MM.1S (cell line): ENCODE measurements at places on chromosomes 3 and 15.

- no peak for DNase-seq
Observed at GRCh38 chr15:31020542-31020941, 29.1 kb upstream of the MTMR10 start.

- no peak for DNase-seq
Observed at GRCh38 chr3:162077108-162077507, 580.5 kb downstream of the OTOL1 start.

DNA sequence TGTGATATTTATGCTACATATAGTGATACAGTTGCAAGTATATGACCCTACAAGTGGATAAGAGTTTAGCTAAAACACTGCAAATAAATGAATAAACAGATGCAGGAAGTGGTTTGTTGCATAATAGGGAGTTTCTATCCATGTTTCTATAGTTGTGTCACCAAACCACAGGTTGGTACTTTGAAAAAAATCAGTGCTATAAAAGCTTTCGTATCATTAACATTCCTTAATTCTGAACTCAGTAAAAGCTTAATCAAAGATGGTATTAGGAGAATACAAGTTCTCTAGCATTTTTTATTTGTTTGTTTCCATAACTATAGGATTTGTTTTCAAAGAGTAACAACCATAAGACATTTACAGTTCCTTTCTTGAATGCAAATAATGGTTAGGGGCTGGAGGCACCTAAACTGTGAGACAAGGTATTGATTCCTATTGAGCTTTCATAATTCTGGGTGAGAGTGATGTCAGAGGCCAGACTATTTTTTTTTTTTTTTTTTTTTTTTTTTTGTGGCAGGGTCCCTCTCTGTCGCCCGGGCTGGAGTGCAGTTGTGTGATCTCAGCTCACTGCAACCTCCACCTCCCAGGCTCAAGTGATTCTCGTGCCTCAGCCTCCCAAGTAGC lies 29.6 kb downstream of the CPOX start:
- DNase-seq: peak; percentile 70

DNA sequence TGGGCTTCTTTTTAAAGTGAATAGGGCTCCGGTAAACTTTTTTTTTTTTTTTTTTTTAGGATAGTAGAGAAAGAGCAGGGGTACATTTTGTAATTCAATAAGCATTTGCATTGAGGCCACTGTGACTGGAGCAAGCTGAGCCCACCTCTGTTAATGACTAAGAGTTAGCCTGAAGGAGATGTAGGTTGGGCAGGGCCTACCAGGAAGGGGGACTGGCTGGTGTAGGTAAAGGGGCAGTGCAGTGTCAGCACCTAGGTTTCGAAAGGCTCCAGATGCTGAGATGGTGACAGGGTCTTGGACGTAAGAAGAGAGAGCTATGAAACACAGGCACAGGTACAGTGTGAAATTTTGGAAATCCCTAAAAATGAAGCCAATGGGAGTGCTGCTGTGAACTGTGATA lies 30.7 kb downstream of the LPP start:
- DNase-seq: no peak

- DNase-seq: peak; percentile 92
Observed at GRCh38 chr15:89781891-89782618, 5.9 kb downstream of the MESP2 start.

DNA sequence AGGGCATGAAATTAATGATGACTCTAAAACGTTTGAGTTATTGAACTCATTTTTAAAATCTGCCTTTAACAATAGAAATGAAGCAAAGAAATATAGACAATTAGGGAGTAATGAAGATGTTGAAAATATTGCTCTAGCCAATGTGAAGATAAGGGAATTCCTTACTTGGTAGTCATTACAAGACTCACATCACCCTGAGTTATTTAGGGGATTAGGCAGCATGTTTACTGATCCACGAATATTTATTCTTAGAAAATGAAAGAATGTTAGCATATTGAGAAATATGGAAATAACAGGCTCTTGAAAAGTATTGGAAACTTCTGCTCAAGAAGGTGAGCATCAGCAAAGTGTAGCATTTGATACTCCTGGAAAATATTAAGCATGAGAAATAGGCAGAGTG lies 398.1 kb upstream of the ARPP21 start:
- DNase-seq: no peak

- DNase-seq: no peak
Observed at GRCh38 chr3:134768116-134768515, 26.9 kb upstream of the EPHB1 start.

DNA sequence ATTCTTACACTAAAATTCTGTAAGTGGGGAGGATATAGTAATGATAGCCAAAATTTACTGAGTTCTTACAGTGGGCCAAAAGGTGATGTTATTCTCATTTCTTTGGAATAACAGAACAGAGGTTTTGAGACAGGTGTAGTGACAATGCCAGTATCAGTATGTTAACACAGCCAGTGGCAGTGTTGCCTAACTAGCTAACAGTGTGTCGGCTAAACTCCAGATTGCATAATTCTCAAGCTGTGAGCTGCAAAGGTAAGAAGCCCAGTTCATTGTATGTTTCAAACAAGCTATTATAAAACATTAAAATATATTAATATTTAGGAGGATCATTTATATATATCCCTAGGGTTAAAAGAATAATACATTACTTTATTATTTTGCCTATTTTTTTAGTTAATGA lies 920 bp downstream of the SLC15A2 start:
- DNase-seq: no peak

DNA sequence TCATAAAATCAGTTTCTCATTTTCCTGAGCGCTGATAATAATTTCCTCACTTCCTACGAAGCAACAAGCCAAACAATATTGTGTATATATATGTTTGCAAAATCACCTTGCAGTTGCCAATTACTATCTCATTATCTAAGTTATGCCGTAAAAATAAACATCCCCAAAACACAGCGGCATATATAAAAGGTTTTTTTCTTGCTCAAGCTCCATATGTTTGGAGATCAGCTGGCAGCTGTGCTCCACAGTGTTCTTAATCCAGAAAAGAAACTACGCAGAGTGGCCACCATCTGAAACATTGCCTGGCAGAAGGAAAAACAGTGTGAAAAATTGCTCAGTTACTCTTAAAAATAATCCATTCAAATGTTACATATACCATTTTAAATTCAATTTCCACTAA lies 951.4 kb downstream of the PLOD2 start:
- no peak for DNase-seq

GRCh38 chr3:61772456-61772855 lies 211.1 kb downstream of the PTPRG start:
- no peak for DNase-seq

DNA sequence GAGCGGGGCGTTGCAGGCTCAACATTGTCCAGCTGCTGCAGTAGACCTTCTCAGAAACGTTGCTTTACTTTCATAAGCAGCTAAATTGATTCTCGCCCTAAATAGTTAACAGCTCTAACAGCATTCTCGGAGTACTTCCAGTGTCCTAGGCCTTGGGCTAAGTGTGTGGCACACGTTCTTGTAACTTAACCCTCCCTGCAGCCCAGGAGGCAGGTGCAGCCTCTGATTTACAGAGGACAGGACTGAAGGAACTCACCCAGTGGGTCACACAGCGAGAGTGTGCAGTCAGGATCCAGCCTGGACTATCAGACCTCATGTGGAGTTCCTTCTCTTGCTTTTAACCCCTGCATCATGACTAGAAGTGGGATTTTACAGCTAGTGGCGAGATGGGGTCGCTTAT lies 312.8 kb upstream of the C2CD4B start:
- DNase-seq: no peak

DNA sequence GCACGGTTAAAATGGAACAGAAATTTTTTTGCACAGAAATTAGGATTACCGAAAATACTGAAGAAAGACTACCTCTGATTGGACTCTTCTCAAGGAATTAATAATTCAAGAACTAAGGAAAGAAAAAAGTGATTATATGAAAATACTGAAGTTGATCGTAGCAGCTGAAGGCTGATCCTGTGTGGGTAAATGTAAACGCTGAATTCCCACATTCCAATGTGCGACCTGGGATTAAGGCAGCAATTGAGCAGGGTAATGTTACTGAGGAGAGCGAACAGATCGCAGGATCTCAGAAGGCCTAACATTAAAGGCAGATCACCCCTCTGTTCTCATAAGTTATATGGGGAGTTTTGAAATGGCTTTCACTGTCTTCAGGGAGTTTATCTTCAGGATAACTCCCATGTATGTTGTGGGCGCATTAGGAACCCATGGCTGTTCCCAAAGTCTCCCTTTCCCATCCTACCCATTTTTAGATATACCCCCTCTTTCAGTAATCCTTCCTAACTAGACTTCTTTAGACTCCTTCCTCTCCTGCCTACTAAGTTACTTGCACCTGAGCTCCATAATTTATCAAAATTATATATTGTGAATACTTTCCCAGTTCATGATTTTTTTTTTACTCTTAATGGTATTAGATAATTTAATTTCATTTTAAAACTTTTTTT lies 1.0 kb upstream of the UBL7 start:
- DNase-seq: no peak

DNA sequence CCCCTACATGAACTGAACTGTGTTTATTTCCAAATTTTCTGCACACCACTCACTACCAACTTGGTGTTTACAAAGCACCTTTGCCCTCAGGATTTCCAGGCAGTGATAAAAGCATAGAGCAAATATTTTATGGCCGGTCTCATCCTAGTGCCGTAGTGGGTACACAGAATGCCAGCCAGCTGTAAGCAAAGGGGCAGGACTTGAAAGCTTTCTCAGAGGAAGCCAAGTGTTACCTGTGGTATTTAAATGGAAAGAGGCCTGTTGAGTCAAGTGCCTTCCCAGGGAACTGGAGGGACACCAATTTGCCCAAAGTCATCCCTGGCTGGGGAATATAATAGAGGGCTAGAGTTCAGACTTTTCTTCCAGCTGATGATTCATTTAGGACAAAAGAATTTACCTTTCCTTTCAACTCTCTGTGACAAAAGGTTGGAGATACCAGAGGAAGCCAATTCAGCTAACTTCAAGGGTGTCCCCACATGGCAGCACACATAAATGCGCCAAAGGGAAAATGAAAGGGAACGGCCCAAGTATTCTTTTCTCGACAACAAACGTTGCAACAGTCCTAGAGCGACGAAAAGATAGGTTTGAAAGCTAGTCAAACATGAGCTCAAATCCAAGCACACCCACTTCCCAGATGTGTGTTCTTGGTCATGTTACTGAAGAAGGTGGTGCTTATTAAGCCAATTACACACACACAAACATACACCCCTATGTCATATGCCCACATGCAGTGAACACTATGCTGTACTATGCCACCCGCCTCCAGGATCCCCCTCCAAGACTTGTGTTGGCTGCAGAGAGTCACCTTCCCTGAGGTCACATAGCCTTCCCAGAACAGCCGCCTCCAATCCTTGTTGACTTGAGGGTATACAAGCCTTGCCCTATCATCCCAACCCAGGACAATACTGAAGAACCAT lies 27.7 kb downstream of the MAGI1 start:
- no peak for DNase-seq

- no peak for DNase-seq
Observed at GRCh38 chr3:183369117-183369516, 59.3 kb downstream of the MCF2L2 start.

DNA sequence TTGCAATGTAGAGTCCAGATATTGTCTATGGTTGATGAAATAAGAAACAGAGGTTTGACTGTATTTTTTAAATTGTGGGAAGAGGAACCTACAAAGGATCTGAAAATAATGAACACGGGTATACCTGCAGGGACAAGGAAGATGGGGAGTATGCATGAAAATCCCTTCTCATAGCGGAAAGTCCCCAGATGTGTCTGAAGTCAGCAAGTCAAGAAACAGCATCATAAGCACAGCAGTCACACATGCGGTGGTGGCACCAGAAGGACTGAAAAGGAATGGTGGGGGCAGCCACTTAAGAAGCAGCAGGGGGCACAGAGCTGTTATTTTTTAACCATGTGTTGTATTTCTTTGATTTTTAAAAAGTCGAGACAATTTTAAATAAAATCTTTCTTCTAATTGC lies 4.7 kb downstream of the MRPS11 start:
- no peak for DNase-seq

DNA sequence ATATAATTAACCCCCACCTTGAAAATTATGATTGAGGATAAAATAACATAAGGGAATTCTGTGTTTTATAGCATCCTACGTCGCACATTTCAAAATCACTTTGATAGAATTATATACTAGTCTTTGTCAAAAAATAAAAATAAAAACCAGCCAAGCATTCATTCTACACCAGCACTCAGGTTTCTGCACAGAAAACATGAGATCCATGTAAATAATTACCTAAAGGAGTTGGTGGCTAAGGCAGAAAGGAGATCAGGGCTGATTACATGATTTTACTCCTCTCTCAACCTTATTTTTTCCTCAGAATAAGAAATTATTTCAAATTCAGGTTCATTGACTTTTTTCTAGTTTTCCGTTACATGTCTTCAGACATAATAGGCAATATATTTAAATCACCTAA lies 194.5 kb downstream of the PLCH1 start:
- no peak for DNase-seq

GRCh38 chr15:27408428-27408827 lies 437.4 kb downstream of the GABRG3 start:
- no peak for DNase-seq

DNA sequence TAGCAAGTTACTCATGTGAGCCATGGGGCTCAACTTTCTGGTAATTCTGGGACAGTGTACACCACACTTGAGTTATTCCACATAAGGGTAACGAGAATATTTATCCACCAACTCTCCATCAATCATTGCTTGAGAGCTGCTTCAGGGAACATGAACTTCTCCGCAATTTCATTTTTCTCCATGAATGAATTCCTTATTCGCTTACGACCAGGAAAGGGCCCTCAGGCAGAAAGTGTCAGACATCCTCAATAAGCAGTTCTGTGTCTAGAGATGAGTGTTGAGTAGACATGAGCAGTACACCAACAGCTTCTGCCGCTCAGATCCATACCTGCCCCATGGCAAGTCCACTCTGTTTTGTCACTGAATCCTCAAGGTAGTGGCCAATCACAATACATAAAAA lies 24.8 kb upstream of the IQCF2 start:
- no peak for DNase-seq

DNA sequence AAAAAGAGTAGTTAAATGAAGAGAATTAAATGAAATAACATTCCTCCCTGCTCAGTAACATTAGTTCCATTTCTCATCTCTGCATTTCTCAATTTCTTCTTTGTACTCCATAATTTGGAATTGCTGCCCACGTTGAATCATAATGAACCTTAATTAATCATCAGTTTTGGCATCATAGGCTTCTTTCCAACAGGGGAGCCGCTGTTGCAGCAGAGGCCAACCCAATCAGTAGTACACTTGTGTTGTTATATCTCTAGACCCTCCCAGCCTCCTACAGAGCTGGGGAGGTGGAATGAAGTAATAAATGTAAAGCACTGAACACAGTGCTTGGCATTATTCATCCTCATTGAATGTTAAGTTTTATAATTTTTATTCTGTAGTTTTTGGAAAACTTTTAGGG lies 240.7 kb downstream of the CHST2 start:
- DNase-seq: no peak
